ENCODE measurements at places on chromosomes 13 and 19. TPM values are rescaled to one million over a fixed set of nuclear protein-coding genes. Genes with fewer than 3 reads are reported as not detected.

- DNase-seq, result peak; percentile 48
Observed at GRCh38 chr13:99199541-99200431, 868 bp upstream of the UBAC2 start.

The SHISA7 gene
- polyA plus RNA-seq, result 0.19 TPM

- no peak for DNase-seq
Observed at GRCh38 chr19:16405797-16406196, 66.0 kb downstream of the EPS15L1 start.

- DNase-seq, result no peak
Observed at GRCh38 chr19:3186160-3186688, 494 bp downstream of the NCLN start.

DNA sequence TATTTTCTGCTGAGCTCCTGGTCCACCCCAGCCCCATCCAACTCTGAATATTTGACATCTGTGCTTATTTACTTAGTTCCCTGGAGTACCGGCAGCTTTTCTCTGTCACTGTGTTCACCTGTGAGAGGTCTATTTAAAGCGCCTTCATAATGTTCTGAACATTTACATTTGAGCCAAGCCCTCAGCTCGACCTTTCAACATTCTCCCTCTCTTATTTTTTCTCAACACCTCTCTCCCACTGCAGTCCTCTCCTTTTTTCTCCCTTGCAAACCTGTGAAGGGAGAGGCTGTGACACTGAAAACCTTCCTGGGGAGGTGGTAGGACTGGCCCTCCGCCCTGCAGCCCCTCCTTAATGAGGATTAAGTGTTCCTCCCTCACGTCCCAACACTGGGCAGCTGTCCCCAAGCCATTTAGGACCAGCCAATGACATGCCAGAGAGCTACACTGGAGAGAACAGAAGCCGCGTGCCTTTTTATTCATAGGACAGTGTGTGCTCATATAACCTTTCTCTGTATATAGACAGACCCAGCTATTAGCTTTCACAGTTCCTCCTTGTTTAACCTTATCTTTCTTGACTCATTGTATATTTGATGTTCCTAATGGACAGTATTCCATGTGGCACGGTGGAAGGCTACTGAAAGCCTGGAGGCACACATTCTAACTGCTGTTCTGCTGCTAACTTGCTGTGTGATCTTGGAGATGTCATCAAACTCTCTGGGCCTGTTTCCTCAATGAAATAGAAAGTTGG lies 134.8 kb downstream of the NUFIP1 start:
- peak; percentile 35 for DNase-seq
